ENCODE measurements at places on chromosomes 1 and 21.

DNA sequence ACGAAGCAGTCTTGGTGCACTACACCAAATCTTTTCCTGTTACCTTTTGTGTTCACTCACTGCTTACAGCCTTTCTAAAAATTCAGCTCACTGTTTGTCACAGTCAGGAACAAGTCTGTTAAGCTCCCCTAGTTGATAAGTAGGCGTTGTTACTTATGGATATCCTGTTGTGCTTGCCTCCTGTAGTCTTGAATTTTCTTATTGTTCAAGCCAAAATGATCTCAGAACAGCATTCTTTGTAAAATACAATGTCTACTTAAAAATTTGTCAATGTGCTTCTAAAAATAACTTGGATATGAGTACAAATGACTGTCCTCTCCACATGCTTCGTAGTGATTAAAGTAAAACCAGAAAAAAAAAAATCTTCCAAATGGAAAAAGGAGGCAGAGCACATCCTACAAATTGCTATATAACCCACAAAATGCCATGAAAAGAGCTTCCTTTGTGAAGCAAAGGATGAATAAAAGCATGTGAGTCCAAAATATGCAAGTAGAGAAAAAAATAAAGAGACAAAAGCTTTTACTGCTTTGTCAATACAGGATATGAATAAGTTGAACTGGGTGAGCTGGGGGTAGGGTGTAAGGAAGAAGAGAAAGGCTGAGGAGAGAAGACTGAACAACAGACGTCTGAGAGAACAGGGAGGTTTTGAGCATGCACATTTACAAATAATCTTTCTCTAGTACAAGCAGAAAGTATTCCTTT, 228.9 kb upstream of the ADGRL4 start:
- no peak for DNase-seq

DNA sequence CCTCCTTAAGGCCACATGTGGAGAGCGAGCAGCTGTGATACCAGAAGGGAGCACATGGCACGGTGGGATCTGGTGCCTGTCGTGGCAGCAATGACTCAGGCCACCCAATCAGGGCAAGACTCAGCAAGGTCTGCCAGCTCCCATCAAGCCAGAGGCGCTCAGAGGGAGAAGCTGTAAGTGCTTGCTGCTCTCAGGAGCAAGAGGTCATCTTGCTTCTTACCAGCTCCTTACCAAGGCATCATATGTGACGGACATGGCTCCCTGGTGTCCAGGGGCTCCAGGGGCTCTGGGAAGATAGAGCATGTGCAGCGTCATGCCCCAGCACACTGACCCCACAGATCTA, 72.9 kb downstream of the ITPKB start:
- DNase-seq: no peak

GRCh38 chr1:197519741-197520334, 251.8 kb downstream of the CRB1 start:
- DNase-seq: peak; percentile 17

DNA sequence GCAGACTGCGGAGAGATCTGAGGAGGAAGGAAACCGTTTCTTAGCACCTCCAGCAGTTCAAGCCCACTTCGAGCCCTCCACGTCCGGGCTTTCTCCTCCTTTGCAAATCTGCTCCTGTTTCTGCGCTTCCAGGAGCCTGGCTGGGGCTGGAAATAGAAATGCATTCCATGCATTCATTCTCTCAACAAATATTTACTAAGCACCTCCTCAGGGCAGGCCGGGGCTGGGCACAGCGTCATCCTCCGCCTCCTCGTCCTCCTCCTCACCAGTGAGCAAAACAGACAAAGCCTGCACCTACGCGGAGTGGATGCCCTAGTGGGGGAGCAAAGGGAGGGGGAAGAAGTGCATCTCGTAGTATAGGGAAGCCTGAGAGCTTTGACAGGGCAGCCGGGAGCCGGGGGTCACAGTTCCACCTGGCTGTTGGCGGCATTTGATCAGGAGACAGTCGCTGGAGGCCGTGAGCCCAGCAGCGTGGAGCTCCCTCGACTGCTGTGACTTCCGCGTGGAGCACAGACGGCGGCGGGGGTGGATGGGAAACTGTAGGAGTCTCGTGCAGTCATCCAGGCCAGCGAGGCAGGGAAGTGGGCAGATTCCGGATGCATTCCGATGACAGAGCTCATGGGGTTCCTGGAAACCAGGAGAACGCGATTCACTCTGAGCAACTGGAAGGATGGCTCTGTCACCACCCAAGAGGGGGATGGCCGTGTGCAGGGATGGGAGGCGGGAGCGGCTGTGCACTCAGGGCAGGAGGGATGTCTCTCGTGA, 93.5 kb downstream of the SIK1 start:
- DNase-seq: no peak

GRCh38 chr1:11207898-11208611, 18.9 kb downstream of the ANGPTL7 start:
- no peak for DNase-seq

- no peak for DNase-seq
Observed at GRCh38 chr1:102434421-102434820, 437.7 kb upstream of the OLFM3 start.

DNA sequence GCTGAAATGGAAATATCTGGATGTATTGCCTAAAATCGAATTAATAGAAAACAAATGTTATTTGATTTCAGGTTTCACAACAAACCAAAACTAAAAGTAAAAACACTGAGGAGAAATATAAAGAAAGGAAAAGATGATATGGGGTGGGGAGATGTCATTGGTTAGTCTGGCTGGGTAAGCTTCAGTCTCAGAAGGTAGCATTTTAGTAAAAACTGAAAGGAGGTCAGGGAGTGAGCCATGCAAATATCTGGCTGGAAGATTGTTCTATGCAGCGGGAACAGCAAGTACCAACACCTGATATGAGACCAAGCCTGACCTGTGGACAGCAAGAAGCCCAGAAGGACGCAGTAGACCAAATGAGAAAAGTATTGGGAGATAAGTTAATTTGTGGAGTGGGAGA, 264.6 kb downstream of the LRRC40 start:
- DNase-seq: no peak

DNA sequence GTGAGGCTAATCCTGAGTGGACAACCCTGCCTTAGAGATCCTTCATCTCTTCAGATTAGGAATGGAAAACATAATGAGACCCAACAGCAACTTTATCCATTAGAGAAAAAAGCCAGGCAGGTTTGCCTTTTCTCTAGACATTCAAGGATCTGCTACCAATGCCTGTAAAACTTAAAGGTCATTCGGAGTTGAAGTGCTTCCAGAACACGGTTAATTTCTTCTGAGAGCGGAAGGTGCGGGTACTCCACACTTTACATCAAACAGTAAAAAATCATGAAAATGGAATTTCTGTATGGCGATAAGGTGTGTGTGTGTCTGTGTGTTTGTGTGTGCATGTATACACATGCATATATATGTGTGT, 65.2 kb upstream of the PRKACB start:
- DNase-seq: no peak

GRCh38 chr1:3590951-3591865, 20.1 kb downstream of the MEGF6 start:
- DNase-seq: no peak

DNA sequence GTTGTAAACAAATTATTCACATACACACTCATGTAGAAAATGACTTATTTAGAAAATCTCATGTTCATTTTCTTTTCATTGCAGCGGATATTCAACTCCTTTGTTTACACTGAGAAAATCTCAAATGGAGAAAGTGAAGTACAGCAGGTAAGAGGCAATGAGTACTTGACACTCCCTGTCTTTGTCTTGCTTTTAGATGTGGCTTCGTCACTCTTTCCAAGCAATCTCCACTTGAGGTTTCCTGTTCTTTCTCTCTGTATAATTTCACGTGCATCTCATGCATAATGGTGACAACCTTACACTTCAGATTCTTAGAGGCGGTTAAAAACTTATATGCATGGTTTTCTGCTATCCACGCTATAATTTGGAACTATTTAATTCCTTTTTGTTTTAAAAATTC, 80.6 kb downstream of the CACHD1 start:
- DNase-seq: peak; percentile 18

- DNase-seq: no peak
Observed at GRCh38 chr1:27872802-27873551, 633 bp downstream of the THEMIS2 start.

GRCh38 chr1:13817906-13818305, 117.9 kb downstream of the PRDM2 start:
- DNase-seq: no peak

DNA sequence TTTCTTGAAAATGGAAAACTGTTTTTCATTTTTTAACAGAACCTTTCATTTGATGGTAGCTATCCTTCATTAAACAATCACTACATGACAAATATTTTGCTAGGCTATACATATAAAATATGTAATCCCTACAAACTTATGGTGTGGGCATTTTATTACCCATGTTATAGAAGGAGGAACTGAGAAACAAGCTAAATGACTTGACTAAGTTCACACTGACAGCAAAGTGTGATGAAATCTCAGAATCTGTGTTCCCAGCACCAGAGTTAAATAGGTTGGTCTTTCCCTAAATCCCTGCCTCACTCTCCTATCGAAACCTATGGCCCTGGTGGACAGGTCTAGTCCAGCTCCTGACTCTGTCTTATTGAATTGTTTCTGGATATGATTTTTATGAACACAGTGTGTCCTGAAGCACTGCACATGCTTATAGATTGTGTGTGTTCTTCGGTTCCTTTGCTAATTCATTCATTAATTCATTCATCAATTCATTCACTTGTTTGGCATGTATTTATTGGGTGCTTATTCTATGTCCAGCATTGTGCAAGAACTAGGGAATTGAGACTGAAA, 301.0 kb downstream of the GRIK1 start:
- no peak for DNase-seq

- DNase-seq: no peak
Observed at GRCh38 chr21:46078322-46078977, 19.5 kb upstream of the COL6A2 start.

- no peak for DNase-seq
Observed at GRCh38 chr21:17351766-17352165, 161.1 kb upstream of the CXADR start.

- DNase-seq: peak; percentile 88
Observed at GRCh38 chr1:25774921-25775771, 24.8 kb upstream of the SELENON start.

GRCh38 chr1:151504252-151504651, 6.9 kb upstream of the CGN start:
- no peak for DNase-seq
